ENCODE measurements at places on chromosomes 5 and 9.
A peak's percentile ranks its signal among the peaks of the same experiment; 100 is the strongest.

DNA sequence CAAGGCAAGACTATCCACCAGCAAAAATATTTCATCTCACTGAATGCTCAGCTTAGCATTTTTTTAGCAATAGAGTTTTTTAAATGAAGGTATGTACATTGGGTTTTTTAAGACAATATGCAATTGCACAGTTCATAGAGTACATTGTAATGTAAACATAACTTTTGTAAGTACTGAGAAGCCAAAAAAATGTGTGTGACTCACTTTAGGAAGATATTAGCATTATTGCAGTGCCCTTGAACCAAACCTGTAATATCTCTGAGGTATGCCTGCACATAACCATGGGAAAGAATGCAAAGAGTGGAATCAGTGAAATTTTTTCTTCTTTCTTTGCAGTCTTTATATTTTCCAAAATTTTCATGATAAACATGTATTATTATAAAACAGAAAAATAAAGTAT, 1533.3 kb upstream of the WWC1 start:
- no peak for DNase-seq

DNA sequence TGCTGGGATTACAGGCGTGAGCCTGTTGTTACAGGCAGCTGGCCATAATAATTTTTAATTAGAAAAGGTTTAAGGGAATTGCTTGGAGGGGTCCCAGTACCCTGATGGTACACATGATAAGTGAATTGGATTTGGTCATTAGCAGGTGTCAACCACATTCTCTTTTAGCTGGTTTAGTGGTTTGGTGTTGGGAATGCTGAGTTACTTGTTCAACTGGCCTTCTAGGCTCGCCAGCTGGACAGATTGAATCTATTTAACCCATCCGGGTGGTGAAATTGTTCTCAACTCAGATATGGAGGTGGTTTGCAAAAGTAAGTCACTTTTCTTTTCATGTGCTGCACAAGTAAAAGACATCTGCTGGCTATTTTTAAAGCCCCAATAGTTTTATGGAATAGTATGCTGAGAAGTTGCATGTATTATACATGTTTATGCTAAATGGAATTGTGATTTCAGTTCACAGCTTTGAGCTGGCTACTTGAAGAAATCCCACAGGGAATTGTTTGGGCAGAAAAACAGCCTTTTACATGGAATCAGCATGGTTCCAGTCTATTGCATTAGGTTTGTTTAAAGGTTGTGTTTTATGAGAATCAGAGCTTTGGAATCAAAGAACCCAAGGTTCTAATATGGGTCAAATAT, 149.8 kb upstream of the SLC28A3 start:
- no peak for DNase-seq

DNA sequence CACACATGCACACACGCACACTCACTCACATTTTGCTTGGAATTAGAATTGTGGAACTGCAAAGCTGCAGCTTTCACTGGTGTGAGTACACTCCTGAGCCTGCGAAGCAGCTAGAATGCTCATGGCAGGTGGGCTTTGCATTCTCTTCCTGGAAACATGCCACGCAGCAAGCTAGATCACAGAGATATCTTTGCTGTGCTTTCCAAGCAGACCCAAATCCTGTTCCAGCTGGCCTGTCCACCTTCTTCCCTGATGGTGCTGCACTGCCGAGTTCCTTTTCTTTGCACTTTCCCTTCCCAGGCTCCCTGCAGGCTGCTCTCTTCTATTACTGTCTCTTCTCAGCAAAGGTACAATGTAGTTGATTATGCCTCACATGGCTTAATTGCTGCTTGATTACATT, 92.7 kb upstream of the CKMT2 start:
- peak; percentile 28 for DNase-seq

DNA sequence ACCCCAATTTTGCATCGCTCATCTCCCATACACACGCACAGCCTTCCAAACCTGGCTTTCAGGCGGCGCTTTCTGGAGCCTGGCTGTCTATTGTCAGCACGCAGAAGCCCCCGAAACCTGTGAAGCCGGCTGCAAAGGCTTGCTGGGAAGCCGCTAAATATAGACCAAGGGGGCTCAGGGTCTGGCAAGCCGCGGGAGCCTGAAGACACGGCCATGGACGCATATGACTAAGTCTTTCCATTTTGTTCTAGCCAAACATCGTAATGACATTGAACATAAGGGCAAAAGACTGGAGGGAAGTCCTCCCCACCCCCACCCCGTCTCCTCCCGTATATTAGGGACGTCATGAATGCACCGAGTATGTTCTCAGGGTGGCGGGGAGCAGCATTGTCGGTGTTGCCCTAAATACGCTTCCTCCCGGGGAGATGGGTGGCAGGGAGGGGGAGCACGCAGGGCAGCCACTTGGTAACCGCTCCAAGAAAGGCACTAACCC, 1.1 kb downstream of the CTNND2 start:
- no peak for DNase-seq

DNA sequence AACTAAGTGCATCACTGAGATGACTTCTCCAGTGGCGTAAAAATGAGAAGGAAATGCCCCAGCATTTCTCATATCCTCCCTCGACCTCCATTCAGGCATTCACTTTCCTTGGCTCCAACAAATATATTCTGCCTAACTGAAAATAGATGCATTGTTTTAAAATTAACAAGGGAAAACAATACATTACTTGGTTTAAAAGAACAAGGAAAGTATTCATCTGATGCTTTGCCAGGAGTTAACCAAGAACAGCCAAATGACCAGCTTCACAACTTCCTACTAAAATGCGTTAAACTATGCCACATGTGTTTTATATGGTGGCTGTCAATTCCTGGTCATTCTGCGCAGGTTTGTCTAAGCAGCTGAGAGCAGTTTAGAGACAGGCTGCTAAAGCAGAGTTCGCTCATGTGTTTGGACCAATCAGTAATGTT, 121.4 kb downstream of the GNAQ start:
- no peak for DNase-seq

DNA sequence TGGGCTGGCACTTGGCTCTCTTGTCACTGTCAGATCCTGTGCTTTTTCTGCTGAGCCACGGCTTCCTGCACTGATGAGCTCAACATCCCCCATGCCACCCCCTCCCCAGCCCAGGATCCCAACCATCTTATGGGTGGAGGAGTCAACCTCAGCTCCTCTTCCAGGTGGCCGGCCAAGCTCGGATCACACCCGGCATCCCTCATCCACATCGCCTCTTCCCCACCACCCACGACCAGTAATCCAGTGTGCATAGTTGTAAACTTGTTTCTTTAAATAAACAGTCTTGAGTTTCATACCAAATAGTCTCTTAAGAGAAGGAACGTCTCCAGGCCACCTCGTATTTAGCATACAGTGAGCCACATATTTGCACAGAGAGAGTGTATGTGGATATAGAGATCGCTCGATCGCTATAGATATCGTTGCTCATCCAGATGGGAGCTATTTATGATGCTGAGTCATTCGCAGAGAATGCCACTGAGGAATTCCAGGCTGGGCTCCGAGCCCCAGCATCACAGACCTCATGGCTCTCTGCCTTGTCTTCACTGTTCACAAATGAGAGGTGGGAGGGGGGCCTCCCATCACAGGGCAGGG, 61.8 kb upstream of the CPLX2 start:
- DNase-seq: no peak

- peak; percentile 8 for DNase-seq
These were observed 64.7 kb upstream of the SPOCK1 start for GRCh38 chr5:137563646-137564397.

- DNase-seq: no peak
These were observed 117.2 kb upstream of the PHYKPL start for GRCh38 chr5:178349625-178350353.

DNA sequence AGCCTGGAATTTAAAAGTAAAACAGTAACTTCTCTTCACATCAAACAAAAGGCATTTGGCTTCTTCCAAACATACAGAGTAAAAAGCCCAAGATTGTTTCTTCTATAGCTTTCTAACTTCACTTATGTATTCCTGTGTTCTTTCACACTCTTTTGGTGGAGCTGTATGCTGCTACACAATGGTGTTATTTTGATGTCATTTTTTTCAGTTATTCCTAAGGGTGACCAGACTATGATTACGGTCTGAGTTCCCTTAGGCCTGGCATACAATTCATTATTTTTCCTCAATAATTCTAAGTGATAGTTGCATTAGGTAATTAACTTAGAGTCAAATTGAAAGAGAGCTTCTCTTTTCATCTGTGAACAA, 66.3 kb upstream of the IL7R start:
- no peak for DNase-seq

DNA sequence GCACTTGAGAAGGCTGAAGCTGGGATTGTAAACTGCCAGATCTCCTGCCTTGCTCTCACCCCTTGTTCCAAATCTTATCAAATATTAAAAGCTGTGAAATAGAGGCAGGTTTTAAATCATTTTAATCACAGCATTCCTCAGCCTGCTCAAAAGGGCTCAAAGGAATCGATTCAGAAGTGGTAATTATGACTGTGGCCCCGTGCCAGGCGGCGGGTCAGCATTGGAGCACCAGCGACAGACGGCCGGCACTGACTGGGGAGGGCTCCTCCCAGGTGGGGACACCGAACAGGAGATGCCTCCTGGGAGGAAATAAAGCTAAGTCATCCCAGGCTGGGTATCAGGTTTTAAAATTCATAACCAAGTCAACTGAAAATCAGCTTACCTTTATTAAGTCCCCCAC, 66.7 kb downstream of the KCNIP1 start:
- DNase-seq: no peak

GRCh38 chr5:177445052-177445916, 1.3 kb upstream of the PRR7 start:
- no peak for DNase-seq

GRCh38 chr9:126975327-126976220, 61.0 kb downstream of the RALGPS1 start:
- DNase-seq: no peak

GRCh38 chr9:20043035-20043434, 254.2 kb upstream of the SLC24A2 start:
- DNase-seq: no peak

DNA sequence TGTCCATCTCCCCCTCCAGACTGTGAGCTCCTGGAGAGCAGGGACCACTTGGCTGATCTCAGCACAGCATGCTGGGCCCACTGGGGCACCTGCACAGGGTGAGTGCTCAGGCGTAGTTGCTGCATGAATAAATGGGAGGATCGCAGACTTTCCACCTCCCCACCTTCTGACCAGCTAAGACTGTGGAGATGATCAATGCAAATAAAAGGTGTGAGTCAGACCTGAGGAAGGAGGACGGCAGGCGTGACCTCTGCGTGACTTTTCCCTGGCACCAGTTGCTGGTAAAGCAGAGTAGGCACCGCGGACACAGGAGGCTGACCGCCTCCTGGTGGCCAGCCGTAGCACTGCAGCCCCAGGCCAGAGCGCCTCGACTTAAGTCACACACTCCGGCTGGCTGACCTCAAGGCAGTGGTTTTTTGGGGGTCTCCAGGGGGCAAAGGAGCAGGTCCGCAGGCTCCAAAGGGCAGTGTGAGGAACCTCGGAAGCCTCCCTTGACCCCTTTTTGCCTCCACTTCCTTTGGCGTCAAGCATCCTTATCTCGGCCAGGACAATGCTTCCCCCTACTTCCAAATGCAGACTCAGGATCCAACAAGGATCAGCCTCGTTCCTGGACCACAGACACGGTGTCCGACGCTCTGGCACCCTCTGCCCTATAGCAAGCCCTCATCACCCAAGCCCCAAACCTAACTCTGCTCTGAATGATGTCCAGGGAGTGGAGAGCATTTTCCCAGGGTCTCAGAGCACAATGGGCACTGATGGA, 12.7 kb upstream of the TDRD7 start:
- peak; percentile 47 for DNase-seq

DNA sequence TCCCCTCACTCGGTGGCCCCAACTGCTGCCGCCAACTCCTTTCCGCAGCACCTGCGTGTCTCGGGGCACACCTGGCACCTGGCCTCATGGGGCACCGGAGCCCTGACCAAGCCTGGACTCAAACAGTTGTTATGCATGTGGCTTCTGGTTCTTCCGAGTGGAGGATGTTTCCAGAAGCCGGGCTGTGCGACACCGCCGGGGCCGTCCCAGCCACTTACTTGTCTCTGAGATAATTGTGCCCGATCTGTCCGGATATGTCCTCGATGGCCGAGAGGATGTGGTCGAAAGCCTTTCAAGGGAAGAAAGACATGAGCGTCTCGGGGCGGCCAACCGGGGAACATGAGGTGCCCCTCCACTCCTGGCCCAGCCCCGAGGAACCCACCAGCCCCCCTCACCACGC, 38.4 kb downstream of the EXOC3 start:
- no peak for DNase-seq

DNA sequence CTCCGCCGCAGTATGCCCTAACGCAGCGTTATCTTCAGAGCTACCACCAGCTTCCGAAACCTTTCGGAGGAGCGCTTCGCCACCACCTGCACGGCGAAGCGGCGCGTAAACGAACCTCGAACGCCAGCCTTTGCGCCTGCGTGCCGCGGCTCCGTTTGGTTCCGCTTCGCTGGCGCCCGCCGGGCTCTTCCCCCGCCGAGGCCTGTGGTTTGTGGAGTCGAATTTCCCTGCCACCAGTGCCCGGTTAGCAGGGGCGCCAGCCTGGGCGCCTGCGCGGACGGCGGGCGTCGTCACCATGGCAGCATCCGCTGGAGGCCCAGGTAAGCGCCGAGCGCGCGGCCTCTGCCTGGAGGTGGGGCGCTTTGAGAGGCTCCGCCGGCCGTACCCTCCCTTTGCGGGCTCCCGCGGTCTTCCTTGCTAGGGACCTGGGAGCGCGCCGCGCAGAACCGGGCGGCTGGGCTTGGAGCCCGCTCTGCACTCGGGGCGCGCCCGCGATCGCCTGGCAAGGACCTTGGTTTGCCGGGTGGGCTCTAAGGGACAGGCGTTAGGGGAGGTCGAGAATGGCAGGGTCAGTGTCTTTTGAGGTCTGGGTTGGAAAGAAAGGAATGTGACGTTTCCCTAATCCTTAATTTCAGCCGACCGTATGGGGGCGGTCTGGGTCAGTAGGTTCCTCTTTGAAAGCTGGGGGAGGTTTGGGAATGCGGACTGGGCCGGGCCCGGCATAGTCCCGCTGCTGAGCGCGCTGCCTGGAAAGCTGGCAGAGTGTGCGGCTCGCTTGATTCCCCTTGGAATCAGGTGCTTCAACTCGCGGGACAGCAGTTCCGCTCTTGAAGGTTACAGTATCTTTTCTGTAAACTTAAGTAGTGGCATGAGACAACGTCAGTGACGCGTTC, at the start of gene FAM151B:
Gene FAM151B (plus strand): TSS at position 272 of the 893 bp plus-strand sequence. CDS start 24 bp downstream, at position 296.
- peak; percentile 97 for DNase-seq

GRCh38 chr5:118603278-118603677, 385.1 kb downstream of the DTWD2 start:
- DNase-seq: no peak

GRCh38 chr9:5982317-5982716, 33.1 kb downstream of the RANBP6 start:
- no peak for DNase-seq
